ENCODE measurements at places on chromosomes 7 and 10.

GRCh38 chr7:70782796-70783195, 349.1 kb upstream of the GALNT17 start:
- no peak for DNase-seq

DNA sequence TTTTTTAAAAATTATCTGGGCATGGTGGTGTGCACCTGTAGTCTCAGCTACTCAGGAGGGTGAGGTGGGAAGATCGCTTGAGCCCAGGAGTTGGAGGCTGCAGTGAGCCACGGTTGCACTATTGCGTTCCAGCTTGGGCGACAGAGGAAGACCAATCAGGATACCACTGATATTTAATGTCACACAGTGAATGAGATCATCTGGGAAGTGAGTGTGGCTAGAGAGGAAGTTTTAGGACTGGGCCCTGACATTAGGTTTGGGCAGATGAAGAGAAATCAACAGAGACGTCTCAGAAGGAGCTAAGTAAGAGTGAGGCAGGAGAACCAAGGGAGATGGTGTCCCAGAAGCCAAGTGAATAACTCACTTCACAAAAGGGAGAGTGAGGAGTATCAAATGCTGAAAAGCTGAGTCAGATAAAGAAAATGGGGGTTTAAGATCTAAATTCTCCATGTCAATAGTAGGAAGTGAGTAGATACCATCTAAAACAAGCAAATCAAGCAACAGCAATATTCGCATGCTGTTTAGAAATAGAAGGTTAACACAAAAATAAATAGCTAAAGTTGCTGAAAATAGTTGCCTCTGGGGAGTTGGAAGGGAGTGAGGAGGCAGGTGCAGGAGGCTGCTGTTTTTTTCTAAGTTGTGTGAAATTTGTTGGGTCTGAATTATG, 11.5 kb downstream of the PILRA start:
- no peak for DNase-seq

- peak; percentile 78 for DNase-seq
These were observed 7.2 kb upstream of the MBL2 start for GRCh38 chr10:52779541-52780390.

DNA sequence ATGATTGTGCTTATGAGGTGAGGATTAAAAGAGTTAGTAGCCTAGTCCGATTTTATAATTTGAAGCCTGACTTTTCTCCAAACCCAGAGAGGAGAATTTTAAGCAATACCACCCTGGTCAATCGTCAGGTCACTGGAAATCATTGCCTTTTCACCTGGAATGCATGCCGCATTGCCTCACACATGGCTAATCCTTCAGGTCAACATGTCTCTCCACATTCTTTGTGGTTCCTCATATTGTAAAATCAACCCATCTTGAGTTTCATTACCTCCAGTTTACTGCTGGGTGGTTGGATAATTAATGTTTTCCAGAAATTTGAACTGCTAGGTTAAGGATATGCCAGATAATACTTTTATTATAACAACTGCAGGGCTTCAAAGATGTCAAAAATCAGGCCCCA, 55.6 kb upstream of the SEMA3E start:
- DNase-seq, result no peak

- no peak for DNase-seq
These were observed 403 bp upstream of the ENO4 start for GRCh38 chr10:116848944-116849247.

DNA sequence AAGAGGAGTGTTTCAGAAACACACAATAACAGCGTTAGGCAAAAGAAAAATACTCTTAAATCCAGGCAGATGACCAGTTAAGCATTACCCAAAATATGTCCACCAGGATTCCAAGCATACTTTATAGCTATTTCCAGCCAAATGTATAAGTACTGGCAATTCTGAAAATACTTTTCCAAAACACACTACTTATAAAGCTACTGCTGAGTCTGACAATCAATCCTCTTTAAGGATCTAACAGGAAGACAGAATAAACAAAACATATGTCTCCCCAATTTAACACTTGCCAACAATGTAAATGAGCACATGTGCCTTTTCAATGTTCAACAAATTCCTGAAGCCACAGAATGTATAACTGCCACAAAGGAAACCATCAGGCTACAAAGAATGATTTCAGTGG, 370.9 kb downstream of the SORCS1 start:
- DNase-seq, result no peak

- DNase-seq, result no peak
These were observed 49.7 kb downstream of the CACNA2D1 start for GRCh38 chr7:82393840-82394220.

GRCh38 chr7:366161-366803, 76.3 kb downstream of the FOXL3 start:
- no peak for DNase-seq

GRCh38 chr10:118551535-118552100, 43.8 kb downstream of the PRLHR start:
- no peak for DNase-seq

DNA sequence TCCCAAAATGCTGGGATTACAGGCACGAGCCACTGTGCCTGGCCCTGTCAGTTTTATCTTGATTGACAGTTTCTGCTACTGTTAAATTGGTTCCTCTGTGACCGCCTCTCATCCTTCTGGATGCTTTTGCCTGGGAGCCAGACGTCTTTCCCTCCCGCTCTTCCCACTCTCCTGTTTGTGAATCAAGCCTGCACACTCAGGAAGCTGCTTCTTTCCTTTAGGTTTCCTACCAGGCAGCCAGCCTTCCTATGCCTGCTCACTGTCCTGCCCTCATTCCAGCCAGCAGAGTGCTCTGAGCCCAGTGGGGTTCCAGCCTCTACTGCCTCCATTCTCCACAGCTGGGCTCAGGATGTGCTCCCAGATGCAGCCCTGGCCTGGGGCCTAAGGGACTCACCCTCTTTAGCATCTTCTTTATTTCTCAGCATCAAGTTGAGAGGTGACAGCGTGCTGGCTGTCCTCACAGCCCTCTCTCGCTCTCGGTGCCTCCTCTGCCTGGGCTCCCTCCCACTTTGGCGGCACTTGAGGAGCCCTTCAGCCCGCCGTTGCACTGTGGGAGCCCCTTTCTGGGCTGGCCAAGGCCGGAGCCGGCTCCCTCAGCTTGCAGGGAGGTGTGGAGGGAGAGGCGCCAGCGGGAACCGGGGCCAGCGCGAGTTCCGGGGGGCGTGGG, 5.1 kb downstream of the SH2D4B start:
- DNase-seq, result no peak

- no peak for DNase-seq
These were observed 224.7 kb downstream of the GRID1 start for GRCh38 chr10:86141896-86142295.

GRCh38 chr7:126608339-126608776, 644.4 kb downstream of the GRM8 start:
- DNase-seq, result no peak

GRCh38 chr7:6269527-6269926, 2.9 kb downstream of the CYTH3 start:
- no peak for DNase-seq

DNA sequence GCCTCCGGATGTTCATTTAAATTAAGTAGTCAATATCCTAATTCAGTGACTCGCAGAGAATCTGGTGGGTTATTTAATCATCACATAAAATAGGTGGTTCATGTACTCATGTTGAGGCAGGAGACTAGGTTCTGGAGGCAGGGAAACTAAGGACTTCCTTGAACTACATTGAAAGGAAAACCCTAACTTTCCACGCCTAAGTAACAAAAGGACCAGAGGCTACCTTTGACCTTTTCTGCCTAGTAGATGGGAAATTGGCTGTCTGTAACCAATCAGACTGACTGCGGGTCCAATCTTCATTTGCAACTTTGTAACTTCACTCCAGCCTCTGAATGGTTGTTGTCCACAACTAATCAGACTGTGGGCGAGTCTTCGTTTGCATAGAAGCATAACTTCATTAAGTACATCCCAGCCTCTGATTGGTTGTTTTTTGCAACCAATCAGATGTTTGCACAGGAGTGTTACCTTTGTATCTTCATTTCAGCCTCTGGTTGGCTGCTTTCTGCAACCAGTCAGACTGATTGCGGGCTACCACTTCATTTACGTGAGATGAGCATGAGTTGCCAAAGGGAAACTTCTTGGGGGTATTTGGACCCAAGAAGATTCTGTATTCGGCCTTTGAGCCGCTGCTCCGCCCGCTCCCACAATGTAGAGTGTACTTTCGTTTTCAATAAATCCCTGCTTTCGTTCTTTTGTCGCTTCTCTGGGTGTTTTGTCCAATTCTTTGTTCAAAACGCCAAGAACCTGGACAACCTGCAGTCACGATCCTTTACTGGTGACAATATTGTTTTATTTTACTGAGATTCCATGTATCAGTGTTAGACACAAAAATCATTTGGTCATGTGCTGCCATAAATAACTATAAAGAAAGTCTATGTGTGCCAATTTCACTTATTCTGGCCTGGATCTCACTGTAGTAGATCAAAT, 1.7 kb upstream of the ST7 start:
- DNase-seq, result no peak

DNA sequence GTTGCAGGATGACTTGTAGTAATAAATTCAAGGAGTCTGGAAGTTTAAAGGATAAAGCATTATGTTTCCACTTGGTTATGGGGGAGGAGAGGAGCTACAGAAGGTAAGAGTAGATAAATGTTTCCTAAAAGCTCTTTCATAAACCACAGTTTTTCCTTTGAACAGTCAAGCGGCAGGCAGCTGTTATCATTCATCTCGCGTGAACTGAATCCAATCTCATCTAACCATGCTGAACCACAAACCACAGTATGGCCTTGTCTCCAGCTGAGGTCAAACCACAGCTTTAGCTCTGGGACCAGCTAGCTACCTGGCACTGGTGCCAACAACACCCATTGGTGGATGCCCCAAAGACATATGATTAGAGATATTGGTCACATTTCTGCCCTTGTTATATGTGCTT, 63.3 kb downstream of the NOC3L start:
- DNase-seq, result no peak

DNA sequence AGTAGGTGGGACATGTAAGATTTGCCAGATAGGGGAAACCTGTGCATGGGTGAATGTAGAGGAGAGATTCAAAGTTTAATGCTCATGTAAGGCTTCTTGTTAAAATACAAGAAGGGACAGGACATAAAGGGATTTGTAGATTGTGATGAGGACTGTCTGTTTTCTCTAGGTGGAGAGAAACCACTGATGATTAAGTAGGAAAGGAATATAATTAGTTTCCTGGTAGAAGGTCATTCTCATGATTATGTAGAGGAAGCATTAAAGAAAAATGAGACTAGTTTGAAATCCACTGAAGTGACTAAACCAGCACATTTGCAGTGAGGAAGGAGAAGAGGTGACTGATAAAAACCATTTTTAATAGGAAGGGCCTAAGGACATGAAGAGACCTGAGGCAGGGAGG, 19.6 kb upstream of the MACC1 start:
- DNase-seq, result no peak

DNA sequence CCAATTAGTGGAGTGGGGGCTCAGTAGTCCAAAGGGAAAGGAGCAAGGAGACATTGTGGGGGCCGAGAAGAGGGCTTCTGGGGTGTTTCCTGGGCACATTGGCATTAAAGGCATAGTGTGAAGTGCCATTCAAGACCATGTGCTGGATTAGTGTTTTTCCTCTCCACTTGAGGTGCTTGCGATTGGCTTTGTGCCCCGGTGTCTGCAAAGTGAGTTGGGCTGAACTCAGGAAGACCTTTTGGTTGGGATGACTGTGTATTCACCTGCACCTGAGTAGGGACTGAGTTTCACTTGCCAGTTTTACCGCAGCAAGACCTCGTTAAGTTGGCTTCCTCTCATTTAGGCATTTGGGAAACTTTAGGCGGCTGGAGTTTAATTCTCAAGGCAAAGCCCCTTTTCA, 73.0 kb downstream of the TCF7L2 start:
- no peak for DNase-seq

DNA sequence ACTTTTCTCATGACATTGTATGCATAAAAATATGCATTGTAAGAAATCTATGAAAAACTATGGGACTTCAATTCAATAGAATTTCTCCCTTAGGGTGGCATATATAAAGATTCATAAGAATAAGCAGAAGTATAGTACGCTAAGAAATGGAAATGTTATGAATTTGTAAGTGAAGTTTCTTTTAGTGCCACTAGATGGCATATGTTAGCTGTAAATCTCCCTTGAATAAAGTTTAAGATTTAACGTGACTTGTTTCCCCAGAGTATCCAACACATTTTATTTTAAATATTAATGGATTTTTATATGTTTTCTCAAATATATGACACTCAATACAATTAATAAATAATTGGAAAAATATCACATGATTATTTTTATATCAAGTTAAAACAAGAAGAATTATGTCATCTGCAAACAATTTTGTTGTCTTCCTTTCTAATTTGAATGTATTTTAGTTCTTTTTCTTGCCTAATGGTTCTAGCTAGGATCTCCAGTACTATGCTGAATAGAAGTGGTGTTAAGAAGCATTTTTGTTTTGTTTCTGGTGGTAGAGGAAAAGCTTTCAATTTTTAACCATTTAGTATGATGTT, 287.2 kb downstream of the HGF start:
- DNase-seq, result no peak

GRCh38 chr10:24041034-24041433, 167.9 kb upstream of the KIAA1217 start:
- no peak for DNase-seq

DNA sequence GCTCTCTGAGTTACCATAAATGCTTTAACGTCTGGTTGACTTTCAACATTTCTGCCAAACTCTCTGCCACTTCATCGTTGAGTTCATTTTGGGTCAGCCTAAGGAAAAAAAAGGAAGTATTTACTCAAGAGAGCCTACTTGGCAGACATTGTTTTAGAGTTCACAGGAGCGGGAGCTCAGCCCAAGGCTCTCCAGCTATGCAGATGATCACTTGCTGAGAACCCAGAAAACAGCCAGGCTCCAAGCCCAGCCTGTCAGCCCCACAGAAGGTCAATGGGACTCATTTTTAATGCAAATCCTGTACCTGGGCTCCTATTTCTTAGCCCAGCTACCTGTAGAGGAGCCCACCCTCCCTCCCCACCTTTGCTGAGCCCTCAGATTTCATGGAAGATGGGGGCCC, 45.5 kb downstream of the NOD1 start:
- no peak for DNase-seq

GRCh38 chr10:92125144-92125543, 165.7 kb downstream of the CPEB3 start:
- DNase-seq, result no peak

DNA sequence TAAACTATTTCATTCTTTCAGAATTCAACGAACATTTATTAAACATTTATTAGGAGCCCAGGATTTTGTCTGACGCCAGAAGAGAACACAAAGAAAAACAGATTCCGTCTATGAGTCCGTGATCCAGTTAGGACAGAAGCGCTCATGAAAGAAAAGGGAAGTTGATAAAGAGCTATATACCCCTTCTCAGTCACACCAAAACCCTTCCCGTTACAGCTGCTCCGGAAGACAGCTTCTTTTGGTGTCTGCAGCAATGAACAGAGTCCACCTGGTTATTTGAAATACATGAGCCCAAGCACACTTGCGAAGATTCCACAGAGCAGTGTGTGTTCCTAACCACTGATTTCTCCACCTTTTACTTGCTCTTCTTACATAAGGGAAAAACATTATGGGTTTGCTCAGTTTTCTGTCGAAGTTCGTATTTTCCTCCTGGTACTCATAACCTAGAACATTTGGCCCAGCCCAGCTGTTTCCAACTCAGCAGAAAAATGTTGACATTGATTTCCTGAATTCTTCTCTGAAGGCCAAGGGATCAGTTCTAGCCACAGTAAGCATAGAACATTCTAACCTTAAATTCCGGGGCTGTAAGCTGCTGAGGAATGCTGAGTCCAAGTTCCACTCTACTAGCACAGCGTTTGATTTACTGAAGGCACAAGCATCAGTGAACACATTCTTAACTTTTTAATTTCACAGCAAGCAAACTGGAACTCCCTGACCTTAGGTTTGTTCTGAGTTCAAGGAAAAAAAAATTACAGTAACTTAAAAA, 206.5 kb downstream of the SORCS1 start:
- DNase-seq, result no peak

- DNase-seq, result no peak
These were observed 63.9 kb downstream of the PRKAG2 start for GRCh38 chr7:151812967-151813366.

All from dorsolateral prefrontal cortex (tissue), 122 donors.